ENCODE measurements at places on chromosomes 4 and X.

- no peak for DNase-seq
These were observed 62.9 kb downstream of the DCX start for GRCh38 chrX:111349101-111349500.

- peak; percentile 52 for DNase-seq
These were observed 8.6 kb upstream of the ZXDA start for GRCh38 chrX:57918750-57919436.

- no peak for DNase-seq
These were observed 289.7 kb downstream of the SHOX start for GRCh38 chrX:920234-920799.

GRCh38 chr4:183444214-183445096, at the start of gene CDKN2AIP:
Gene CDKN2AIP, plus strand, starts transcription at chr4:183444636. Its CDS starts 162 bp downstream, at chr4:183444798.
- DNase-seq, result peak; percentile 93

DNA sequence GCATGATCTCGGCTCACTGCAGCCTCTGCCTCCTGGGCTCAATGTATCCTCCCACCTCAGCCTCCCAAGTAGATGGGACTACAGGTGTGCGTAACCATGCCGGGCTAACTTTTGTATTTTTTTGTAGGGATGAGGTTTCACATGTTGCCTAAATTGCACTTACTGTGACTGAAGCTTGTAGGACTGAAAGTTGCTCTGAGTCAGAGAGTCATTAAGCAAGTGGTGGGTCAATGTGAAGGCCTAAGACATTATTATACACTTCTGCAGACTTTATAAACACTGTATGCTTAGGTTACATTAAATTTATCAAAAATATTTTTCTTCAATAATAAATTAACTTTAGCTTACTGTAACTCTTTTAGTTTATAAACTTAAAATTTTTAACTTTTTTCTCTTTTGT, 170.2 kb downstream of the FAT4 start:
- no peak for DNase-seq

GRCh38 chr4:143358923-143359643, 22.4 kb downstream of the GAB1 start:
- DNase-seq, result peak; percentile 83

DNA sequence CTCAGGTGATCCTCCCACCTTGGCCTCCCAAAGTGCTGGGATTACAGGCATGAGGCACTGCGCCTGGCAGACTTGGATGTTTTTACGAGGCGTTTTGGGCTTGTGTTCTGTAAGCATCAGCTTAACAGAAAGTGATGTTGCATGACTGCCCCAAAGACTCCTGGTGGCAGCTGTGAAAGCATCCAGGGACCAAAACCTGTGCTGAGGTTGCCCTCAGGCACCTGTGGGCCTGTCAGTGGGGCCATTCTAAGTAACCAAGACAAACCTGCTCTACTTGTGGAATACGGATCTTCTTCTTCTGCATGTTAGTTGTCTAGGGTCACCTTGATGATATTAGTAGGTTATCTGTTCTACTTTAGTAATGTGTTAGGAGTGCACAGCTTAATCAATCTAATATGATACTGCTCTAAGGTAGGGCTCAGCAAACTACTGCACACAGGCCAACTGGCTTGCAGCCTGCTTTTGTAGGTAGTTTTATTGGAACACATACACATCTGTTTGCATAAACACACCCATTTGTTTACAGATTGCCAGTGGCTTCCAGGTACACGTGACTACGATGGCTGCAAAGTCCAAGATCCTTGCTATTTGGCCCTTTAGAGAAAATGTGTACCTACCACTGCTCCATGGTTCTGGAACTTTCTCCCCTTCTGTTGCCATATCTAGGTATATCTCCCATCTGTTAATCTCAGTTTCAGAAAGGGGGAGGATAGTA, 136.7 kb downstream of the GPR143 start:
- no peak for DNase-seq

DNA sequence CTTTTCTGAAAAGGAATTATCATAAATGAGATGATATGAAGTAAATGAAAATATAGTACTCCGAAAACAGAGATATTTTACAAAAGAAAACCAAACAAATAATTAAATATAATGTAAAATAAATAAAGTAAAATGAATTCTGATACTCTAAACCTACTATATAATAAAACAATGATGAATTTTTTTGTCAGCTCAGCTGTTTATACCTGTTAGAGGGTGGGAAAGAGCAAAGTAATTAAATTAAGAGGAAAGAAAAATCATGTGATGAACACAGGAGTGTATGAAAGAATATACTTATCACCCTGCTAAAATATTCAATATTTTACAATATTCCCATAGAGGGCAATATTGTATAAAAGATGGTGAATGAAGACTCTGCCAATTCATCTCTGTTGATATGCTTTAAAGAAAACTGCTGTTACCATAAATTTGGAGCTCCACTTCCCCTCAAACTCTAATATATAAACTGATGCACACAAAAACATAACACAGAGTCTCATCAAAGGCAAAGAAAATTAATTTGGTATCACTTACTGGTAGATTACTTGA, 6.5 kb upstream of the NDST4 start:
- no peak for DNase-seq

DNA sequence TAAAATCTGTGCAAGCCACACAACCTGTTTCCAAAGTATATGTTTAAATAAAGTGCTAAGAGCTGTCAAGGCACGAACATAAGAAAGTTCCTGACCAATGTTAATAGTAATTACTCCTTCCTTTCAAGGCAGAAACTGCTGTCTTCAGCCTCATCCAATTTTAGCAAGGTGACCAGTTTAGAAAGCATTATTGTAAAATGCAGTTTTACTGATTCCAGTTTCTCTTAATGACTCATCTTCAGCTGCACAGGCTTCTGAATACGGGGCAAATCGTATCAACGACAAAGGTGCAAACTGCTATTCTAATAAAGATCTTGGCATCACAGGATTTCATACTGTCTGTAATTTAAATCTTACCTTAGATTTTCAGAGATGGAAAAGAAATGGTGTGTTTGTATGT, 87.5 kb downstream of the PPP3CA start:
- no peak for DNase-seq

- no peak for DNase-seq
These were observed 17.1 kb downstream of the HSD17B13 start for GRCh38 chr4:87305562-87305961.

GRCh38 chr4:6123976-6124375, 76.4 kb downstream of the JAKMIP1 start:
- DNase-seq, result no peak

DNA sequence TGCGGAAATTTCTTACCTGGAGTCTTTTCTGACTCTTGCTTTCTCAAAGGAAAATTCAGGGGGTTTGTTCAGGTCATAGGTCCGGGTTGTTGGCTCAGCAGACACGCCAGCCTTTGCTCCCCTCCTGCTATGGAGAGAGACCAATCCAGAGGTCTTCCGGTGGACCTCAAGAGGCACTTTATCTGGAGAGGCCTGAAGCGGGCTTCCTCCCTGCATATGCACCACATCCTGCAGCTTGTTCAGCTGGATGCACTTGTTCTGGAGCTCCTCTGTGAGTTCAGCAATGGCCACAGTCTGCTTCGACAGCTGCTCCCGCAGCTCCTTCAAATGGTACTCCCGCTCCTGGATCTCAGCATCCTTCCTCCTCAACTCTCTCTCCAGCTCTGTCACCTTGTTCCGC, 10.5 kb downstream of the PRKG2 start:
- DNase-seq, result no peak

DNA sequence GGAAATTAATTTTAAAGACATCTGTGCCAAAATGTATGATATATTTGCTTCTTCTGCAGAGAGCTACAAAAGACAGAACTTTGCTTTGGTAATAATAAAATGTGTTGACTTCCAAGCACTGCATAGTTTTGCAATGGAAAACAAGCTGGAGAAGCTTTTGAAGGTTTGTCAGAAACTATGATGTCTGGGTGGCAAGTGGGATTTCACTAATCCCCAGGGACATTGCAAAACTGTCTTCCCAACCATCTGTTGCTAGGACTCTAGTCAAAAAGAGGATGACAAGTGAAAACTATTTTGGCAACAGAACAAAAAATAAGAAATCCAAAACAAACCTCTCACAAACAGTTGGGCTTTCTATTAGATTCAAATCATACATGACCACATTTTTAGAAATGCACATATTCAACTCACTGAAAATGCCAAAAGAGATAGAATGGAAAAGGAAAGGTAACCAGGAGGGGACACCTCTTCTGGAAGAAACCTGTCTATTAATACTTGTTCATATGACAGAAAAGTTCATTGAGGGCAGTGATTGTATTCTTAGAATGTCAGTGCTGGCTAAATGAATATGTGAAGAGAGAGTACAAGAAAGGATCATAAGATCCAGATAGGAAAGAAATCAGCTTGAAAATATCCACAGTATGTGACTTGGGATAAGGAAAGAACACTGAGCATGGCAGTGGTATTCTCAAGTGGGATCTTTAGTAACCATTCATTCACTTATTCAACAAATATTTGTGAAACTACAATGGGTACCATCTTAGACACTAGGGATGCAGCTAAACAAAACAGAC, 228.0 kb downstream of the RASL11B start:
- DNase-seq, result peak; percentile 68

Measured in fibroblast of pulmonary artery (primary cell).